ENCODE measurements at places on chromosomes 1 and 21.

DNA sequence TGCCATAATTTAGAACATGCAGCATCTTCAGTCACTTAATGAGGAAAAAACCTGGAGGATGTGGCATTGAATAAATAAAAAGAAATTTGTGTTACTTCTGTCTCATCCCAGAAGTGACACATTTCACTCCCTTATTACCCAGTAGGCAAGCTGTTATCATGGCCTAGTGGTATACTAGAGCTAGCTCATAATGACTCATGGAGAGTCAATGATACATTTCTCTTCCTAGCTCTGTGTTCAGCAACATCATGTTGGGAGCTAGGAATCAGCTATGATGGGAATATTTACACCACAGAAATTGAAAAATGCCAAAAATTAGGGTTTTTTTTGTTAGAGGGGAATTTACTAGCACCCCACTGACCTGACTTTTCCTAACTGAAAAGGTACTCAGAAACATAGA is 182.7 kb downstream of the HMCN1 start:
- H3K4me3 ChIP-seq: no peak overlapping the region
- no peaks in the 10 kb centered on the region for H3K27me3 ChIP-seq
- no peaks in the 10 kb centered on the region for H3K36me3 ChIP-seq
- no peak overlapping the region for H3K27ac ChIP-seq
- peaks cover 23% of the 10 kb centered on the region for H3K4me1 ChIP-seq

- H3K4me1 ChIP-seq: no peaks in the 10 kb centered on the region
- H3K4me3 ChIP-seq: no peak overlapping the region
- no peaks in the 10 kb centered on the region for H3K36me3 ChIP-seq
- no peaks in the 10 kb centered on the region for H3K27me3 ChIP-seq
- no peak for DNase-seq
Measured at GRCh38 chr1:76568573-76569238, 298.6 kb upstream of the ST6GALNAC5 start.

DNA sequence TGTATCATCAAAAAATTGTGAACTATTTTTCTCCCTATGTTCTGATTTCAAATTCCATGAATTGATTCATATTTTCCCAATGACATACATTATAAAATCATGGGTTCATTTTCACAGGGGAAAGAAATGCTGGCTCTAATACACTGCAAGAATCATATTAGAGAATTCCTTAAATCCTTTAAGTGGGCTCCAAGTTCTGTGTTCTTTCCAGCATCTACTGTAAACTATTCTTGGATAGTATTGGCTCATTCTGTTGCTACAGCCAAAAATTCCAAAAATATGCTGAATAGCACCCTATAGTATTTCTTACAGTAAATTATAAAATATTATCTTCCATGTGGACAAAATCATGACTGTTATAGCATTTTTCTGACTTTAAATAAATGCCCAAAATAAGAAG is 19.0 kb upstream of the C1orf105 start:
- H3K36me3 ChIP-seq: no peaks in the 10 kb centered on the region
- no peak overlapping the region for H3K27ac ChIP-seq
- no peaks in the 10 kb centered on the region for H3K27me3 ChIP-seq
- no peak for DNase-seq
- peaks cover 16% of the 10 kb centered on the region for H3K4me1 ChIP-seq
- no peak overlapping the region for H3K4me3 ChIP-seq

- H3K27me3 ChIP-seq: no peaks in the 10 kb centered on the region
- peak; percentile 84 for DNase-seq
- H3K4me3 ChIP-seq: no peak overlapping the region
- no peaks in the 10 kb centered on the region for H3K36me3 ChIP-seq
Measured at GRCh38 chr1:25117233-25117823, 115.0 kb downstream of the SYF2 start.
